ENCODE measurements at places on chromosomes 6 and 20.
A peak's percentile ranks its signal among the peaks of the same experiment; 100 is the strongest.

DNA sequence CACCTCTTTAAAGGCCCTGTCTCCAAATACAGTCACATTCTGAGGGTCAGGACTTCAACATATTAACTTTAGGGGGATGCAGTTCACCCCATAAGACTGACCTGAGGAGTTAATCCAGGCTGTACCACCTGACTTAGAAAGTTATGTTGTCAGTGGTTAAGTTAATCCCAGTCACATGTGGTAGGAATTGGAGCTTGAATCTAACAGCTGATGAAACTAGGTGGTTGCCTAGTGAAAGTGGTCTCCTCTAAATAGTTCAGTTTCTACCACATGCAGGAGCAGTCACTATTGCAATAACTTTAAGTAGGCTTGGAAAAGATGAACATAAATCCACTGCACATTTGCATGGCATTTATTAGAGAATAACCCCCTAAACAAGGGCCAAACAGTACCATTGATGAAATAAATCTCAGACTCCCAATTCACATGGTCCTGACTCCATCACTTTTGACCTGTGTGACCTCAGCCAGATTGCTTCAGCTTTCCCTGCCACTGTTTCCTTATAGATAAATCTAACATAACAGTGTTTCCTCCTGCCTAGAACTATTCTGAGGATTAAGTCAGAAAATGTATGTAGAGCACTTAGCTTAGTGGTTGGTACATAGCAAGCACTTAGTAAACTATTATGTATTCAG lies 20.1 kb downstream of the SAMD5 start:
- no peak for DNase-seq

DNA sequence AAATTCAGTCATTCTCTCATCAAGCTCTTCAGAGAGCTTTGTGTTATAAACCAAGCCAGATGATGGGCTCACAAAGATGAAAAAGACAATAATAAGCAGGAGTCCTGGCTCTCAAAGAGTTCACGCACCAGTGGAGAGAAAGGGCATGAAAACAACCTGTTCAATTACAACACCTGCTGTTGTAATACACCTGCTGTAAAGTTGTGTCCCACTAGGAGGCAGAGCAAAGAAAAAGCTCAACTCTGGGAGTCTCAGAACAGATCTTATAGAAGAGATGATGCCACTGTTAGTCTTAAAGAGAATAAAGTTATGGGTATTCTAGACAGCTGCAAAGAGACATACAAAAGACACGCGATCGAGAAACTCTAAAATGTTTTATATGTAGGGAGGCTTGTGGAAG lies 100.6 kb downstream of the DCDC2 start:
- DNase-seq: peak; percentile 29

- DNase-seq: no peak
Measured at GRCh38 chr6:69866351-69866769, at the start of gene COL19A1. Gene COL19A1, plus strand, starts transcription at chr6:69866556. Its CDS starts 13,012 bp downstream, at chr6:69879568.

DNA sequence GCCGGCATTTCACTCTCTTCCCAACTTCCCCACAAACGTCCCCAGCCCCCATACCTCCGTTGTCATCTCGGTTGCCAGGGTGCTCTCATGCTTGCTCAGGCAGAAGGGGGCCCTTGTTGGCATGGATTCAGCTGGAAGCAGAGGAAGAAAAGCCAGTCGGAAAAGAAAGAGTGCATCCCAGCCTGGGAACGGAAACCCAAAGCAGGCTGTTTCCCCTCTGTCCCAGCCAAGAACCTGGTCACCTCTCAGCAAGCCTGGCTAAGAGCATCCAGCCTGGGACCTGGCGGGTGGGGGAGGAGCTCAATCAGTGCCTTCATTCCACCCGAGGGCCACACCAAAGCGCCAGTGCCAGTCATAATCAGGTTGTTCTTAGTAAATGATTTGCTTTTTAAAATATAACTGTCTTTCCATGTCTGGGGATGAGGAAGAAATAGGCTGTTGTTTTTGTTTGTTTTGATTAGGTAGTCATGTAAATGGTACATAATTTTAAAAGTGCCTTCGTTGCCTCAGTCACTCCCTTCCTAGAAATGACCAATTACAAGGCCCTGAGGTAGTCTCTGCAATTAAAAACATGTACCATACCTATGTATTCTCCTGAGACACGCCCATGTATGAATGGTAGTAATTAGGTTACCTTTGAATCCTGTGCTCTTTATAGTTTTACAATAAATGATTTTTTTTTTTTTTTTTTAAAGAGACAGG lies 21.1 kb downstream of the CHMP4B start:
- no peak for DNase-seq

GRCh38 chr6:19035461-19036195 lies 648.5 kb downstream of the RNF144B start:
- no peak for DNase-seq

GRCh38 chr6:82751718-82752117 lies 313.9 kb downstream of the UBE3D start:
- DNase-seq: no peak

Measured in NCI-H2029 treated with DMSO at 0.1 percent for 48 hours (cell line).